ENCODE measurements at places on chromosomes 3 and 15. TPM values are rescaled to one million over a fixed set of nuclear protein-coding genes. Genes with fewer than 3 reads are reported as not detected.

IL12A gene
- total RNA-seq, result not detected

SEMA3G gene
- total RNA-seq, result not detected

PLIN1 gene
- 0.26 TPM for total RNA-seq

DHX30 gene
- 40.5 TPM for total RNA-seq

OR5K2 gene
- total RNA-seq, result not detected

TPRA1 gene
- 74.1 TPM for total RNA-seq

Measured in pericardium fibroblast (primary cell).